ENCODE measurements at places on chromosomes 7 and 10. TPM values are rescaled to one million over a fixed set of nuclear protein-coding genes. Genes with fewer than 3 reads are reported as not detected.

CALU gene
- total RNA-seq: 65.3 TPM

DNA sequence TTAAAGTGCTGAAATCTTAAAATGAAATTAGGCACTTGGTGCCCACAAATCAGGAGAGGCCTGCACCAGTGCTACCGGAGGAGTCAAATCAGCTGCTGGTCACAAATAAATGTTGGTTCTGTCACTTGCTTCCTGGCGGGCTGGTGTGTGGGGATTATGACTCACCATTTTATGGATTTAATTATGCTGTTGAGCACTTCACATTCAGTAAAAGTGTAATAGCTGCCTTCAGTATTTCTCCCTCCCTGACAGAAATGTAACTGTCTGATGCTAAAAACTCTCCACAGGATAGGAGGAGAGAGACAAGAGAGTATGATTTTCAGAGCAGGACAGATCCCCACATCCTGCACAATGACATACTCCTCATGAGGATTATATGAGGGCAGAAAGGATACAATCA lies 186.0 kb downstream of the JAZF1 start:
- no peak for DNase-seq

DNA sequence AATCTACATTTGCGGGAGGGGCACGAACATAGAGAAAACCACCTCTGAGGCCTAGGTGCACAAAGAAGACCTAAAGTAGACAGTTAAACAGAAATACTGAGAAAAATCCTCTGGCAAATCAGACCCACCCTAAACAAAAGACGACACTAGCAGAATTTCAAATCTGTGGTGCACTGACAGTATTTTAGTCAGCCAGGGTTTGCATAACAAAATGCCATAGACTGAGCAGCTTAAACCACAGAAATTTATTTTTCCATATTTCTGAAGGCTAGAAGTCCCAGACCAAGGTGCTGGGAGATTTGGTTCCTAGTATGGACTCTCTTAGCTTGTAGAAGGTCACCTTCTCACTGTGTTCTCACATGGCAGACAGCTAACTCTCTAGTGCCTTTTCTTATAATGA lies 26.3 kb downstream of the IPMK start:
- no peak for DNase-seq

DNA sequence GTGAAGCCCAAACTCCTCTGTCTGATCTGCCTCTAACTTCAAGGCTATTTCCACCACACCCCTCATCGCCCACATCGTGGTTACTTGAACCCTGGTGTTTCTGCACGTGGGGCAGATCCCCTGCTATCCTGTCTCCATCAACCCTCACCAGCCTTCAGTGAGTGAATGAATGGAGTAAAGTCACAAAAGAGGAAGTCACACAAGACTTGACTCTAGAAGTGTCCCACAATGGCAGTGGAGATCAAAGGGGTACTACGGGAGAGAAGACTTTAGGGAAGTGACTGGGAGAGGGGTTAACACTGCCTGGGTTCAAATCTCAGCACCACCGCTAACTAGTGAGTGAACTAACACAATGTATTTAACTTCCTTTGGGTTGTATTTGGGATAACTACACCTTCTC lies 85.9 kb downstream of the COBL start:
- no peak for DNase-seq

- no peak for DNase-seq
Observed at GRCh38 chr7:47965456-47965855, 14.0 kb downstream of the HUS1 start.

RPA3 gene
- 12.3 TPM for total RNA-seq

DNA sequence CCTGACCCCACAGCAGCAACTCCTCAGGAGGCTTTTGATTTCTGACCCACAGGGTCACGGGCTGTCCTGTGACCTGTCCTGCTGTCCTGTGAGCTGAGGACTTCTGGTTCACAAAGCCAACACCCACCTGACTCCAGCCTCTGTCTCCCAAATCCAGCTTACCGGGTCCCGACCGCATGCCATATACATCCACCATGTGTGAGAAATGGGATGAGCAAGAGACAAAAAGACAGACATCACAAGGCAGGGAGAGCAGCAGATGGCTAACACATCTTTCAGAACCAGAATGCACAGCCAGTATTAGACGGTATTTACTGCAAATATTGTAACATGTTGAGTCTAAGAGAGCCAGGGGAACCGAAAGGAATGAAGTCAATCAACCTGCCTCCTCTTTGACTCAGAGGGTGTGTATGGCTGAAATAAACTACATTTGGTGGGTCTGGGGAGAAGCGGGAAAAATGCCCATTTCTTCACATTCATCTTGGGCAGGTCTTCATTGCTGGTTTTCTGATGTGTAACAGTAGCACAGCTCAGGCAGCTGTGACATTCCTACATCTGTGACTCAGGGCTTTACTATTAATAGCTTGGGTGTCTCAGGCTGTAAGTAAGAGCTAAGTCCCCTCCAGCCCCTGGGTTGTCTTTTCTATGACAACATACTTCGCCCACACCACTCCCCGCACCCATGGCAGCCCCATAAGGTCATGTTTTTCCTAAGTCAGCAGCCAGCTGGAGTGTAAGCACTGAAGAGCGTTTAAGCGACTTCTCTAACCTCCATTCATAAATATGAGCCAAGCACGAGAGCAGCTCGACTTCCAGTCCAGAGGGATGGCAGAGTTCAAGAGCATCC lies 25.0 kb downstream of the ABLIM1 start:
- no peak for DNase-seq

- DNase-seq: no peak
Observed at GRCh38 chr10:21926358-21926925, 77.1 kb downstream of the DNAJC1 start.

SMO gene
- 22.1 TPM for total RNA-seq

- DNase-seq: no peak
Observed at GRCh38 chr7:121084748-121085336, 96.3 kb downstream of the CPED1 start.

DNA sequence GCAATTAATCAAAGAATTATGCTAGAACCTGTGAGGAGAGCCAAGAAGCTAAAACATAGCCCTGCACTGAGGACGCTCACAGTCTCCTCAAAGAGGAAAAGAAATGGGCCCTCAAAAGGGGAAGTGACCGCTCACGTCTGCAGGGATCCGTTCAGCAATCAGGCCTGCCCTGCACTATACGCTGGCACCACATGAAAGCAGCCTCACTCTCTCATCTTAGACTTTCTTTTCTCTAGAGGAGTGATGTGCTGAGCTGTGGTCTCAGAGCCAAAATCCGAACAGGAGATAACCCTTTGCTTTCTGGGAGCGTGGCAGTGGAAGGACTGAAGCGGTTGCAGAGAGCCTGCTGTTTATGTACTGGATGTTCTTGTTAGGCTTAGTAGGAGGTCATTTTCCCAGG lies 6.3 kb upstream of the IL2RA start:
- DNase-seq: no peak

TACC2 gene
- total RNA-seq: 76.4 TPM

- no peak for DNase-seq
Observed at GRCh38 chr7:95688931-95689495, 83.3 kb upstream of the DYNC1I1 start.

- no peak for DNase-seq
Observed at GRCh38 chr10:115022733-115023132, 70.4 kb upstream of the ATRNL1 start.

CCDC201 gene
- not detected for total RNA-seq
